ENCODE measurements at places on chromosomes 7 and 10.

- DNase-seq = no peak
These were observed 4.6 kb downstream of the ZNF680 start for GRCh38 chr7:64558323-64558705.

DNA sequence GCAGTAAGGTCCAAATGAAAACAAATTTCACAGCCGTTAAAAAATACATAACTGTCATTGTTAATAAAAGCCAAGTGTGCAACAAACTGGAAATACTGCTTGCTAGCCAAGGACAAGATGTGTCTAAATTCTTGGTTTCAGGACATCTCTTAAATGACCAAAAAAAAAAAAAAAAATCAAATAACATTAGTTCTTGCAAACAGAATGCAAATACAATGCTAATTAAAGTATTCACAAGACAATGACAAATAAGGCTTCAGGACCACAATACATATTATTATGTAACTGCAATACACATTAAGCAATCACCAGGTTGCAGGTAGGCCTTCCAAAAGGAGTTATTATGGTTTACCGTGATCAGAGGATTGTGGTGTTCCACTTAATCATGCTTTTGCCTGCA, 3.6 kb downstream of the ARHGAP21 start:
- no peak for DNase-seq

DNA sequence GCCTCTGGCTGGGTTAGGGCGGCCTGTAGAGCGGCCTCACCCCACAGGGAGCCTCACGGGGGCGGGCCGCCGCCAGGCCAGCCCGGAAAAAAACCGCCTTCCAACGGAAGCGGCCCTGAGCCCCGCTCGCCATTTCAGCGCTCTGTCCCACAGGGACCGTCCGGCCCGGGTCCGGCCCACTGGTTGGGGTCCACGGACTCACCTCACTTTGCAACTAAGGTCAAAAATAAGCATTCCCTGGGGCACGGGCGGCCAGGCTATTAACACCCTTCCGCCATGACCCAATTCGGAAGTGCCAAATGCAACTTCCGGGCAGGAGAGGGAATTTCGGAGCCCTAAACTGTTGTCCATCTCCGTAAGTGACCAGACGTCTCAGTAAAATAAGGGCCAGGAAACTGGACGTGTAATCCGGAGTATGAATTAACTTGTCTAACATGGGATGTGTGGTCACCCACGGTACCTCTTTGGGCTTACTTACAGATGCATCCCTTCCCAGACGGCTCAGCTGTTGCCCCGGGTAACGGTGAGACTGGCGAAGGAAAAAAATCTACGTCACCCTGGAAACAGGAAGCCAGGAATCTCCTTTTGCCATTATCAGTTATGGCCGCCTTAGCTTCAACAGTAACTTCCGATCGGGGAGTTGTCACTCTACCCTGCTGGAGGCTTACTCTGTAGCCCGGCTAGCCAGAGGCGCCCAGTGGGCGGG, at the start of gene BBIP1:
BBIP1 (minus strand) TSS at position 538 of the 706 bp plus-strand sequence. CDS start 1,023 bp downstream, outside the sequence.
- DNase-seq = no peak

- no peak for DNase-seq
These were observed 79.6 kb downstream of the CREM start for GRCh38 chr10:35206274-35206673.

- no peak for DNase-seq
These were observed 248.4 kb upstream of the KLF6 start for GRCh38 chr10:4033341-4033896.

- no peak for DNase-seq
These were observed 506.8 kb downstream of the DNAJB9 start for GRCh38 chr7:109076396-109076972.

DNA sequence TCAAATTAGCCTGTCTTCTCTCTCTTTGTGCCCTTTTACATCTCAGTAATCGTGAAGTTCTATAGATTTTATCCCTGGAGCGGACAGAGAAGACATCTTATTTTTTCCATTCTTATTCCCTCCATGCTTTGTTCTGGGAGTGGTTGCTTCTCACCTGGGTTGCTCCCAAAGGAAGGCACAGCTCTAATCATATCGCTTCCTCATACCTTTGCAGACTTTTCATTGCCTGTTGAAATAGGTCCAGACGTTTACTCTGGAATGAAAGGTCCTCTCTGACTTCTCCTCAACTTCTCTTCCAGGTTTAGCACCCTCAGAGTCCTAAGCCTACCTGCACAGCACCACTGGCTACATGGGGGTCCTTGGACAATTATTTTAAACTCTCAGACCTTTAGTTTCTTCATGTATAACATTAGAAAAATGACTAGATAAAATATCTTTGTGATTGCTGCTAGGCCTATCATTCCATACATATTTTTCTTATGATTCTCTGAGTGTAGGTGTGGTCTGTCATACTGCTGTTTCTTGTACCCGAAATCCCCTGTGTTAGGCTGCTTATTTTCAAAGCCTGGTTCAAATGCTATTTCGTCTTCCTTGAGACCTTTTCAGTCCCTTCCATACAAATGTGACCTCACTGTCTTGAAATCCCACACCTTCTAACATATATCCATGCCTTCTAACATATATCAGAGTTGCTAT, 418.1 kb downstream of the GFRA1 start:
- no peak for DNase-seq

- no peak for DNase-seq
These were observed 47.6 kb downstream of the PRKG1 start for GRCh38 chr10:51121861-51122260.
